ENCODE measurements at places on chromosomes 5 and 9.

DNA sequence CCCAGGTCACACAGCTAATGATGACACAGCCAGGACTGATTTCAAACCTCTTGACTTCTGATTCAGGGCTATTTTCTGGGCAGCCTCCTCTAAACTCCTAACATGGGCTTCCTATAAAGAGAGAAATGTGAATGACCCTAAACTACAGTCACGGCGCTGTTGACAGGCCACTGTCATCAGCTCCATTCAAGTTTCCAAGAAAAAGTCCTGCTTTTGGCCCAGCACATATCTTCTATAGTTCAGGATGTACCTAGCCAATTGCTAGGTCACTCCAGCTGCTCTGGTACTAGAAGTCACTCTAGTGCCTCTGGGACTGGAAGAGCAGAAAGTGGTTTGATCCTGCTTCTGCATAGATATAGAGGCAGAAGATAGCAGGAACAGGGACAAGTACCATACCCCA lies 64.9 kb upstream of the TARS1 start:
- DNase-seq, result no peak

GRCh38 chr5:179241764-179242370 lies 103.4 kb downstream of the ADAMTS2 start:
- no peak for DNase-seq

- no peak for DNase-seq
These were observed 500 bp downstream of the URM1 start for GRCh38 chr9:128371630-128372117.

GRCh38 chr9:83957248-83957513 lies 22.8 kb downstream of the HNRNPK start:
- DNase-seq, result no peak

- DNase-seq, result no peak
These were observed 2.2 kb downstream of the NR2F1 start for GRCh38 chr5:93585041-93585766.

- no peak for DNase-seq
These were observed 67.6 kb downstream of the ARHGEF28 start for GRCh38 chr5:73693573-73694061.

- no peak for DNase-seq
These were observed 136.6 kb upstream of the COL5A1 start for GRCh38 chr9:134505032-134505431.

GRCh38 chr5:39547553-39548154 lies 122.9 kb upstream of the DAB2 start:
- no peak for DNase-seq

DNA sequence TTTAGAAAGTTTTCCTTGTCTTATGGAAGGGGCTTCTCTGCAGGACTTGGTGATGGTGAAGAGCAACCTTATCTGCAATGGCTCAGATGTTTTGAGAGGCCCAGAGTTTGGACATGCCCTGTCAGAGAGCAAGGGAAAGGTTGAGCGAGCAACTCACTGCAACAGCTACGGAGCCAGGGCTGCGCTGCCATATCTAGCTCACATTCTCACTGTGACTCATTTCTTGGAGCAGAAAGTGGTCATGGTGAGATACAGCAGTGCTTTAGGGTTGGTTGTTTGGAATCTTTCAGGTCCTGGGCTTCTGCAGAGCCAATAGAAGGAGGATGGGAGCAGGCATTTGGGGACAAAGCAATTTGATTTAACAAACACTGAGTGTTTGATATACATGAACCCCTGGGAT lies 12.3 kb downstream of the GLRA1 start:
- DNase-seq, result no peak

DNA sequence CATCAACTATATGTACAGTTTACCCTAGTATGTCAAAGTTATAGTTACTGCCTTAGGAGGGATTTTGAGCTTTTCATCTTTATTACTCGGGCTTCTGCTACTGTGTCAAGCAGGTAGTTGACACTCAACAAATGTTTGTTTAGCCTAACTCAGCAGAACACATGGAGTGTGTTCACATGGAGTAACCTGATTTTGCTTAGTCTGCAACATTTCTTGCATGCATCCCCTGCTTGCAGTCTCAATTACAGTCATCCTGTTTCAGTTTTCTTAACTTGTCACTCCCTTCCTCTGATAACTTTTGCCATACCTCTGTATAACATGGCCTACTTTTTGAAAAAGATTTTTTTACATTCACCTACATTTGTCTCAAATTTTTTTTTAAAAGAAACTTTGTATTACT lies 135.5 kb downstream of the NMUR2 start:
- DNase-seq, result no peak

GRCh38 chr5:59356813-59357380 lies 536.6 kb downstream of the PDE4D start:
- no peak for DNase-seq

GRCh38 chr5:133698259-133698554 lies 85.9 kb upstream of the FSTL4 start:
- no peak for DNase-seq

GRCh38 chr5:55583578-55583977 lies 48.8 kb upstream of the PLPP1 start:
- DNase-seq, result no peak

GRCh38 chr9:93543117-93543516 lies 33.3 kb upstream of the PHF2 start:
- no peak for DNase-seq

- no peak for DNase-seq
These were observed 39.8 kb downstream of the CYSTM1 start for GRCh38 chr5:140214831-140215230.

- no peak for DNase-seq
These were observed 36.2 kb upstream of the SMARCA2 start for GRCh38 chr9:1978941-1979340.

- DNase-seq, result no peak
These were observed 33.0 kb downstream of the ARHGEF37 start for GRCh38 chr5:149614034-149614907.

All from stimulated activated CD4-positive, alpha-beta T cell treated with anti-CD3 and anti-CD28 coated beads, Interleukin-1b, Interleukin-23, amount 100 ng/mL, for 48 hours (primary cell).